GM04503 (cell line): ENCODE measurements at places on chromosomes 16 and 17.

DNA sequence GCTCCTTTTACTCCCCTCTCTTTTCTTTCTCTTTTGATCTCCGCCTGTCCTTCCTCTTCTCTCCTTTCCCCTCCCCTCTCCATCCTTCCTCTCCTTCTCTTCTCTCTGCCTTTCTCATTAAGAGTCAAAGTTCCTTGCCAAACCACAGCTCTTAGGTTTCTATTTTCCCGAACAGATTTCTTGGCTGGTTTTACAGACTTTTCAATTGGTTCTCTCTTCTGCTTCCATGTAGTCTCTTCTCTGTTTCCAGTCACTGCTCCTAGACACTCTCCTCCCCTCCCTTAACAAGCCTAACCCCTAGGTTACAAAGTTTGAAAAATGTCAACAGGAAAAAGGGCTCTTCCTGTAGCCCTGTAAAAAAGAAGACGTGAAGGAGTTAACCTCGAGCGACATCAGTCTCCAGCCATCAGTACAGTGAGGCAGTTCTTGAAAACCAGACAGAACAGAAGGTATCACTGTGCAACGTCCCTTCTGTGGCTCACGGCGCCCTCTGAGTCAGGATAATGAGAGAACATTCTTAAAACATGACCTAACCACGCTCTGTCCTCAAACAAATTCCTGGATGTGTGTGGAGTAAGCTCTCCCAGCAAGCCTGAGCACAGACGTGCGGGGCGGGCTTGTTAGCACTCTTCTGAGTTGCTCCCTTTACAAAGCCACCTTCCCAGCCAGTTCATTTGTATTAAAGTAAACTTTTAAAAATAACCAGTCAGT lies 11.6 kb upstream of the MARCHF10 start:
- peak; percentile 92 for DNase-seq

GRCh38 chr16:27446721-27447120 lies 44.7 kb downstream of the IL21R start:
- no peak for DNase-seq

DNA sequence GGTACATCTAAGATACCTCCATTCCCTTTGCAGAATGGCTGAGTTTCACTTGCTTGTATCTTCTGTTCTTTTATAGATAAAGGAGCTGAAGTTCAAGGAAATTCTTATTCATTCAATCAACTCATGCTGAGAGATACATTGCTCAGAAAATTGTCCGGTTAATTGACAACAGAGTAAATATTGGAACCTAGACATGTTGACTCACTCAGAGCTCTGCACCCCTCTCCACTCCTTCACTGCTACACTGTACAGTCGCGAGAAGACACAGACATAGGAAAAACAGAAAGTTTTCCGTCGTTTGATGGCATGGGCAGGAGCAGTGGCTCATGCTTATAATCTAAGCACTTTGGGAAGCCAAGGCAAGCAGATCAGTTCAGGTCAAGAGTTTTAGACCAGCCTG lies 690.5 kb upstream of the SOX9 start:
- no peak for DNase-seq

DNA sequence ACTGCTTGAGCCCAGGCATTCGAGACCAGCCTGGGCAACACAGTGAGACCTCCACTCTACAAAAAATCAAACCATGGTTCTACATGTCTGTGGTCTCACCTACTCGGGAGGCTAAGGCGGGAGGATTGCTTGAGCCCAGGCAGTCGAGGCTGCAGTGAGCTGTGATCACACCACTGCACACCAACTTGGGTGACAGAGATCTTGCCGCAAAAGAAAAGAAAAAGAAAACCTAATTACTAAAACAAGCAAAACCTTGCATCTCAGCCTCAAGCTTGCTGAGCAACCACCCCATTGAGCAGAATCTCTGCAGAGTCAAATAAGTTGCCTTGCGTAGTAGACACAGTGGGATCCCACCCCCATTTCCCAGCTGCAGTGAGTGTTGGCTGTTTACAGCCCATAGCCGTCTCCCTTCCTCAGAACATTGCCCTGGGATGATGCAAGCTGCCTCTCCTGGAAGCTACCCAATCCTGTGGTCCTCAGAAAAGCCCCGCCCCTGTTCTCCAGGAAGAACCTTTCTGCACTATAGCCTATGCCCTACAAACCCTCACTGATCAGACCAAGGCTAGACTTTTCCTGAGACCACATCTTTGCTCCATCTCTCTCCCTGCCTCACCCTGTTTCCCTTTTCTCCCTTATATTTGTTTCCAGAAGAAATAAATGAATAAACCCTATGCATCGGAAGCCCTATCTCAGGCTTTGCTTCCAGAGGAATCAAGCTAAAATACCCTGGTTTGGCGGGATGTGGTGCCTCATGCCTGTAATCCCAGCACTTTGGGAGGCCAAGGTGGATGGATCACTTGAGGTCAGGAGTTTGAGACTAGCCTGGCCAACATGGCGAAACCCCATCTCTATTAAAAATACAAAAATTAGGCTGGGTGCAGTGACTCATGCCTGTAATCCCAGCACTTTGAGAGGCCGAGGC lies 16.7 kb upstream of the ERN2 start:
- DNase-seq: no peak

DNA sequence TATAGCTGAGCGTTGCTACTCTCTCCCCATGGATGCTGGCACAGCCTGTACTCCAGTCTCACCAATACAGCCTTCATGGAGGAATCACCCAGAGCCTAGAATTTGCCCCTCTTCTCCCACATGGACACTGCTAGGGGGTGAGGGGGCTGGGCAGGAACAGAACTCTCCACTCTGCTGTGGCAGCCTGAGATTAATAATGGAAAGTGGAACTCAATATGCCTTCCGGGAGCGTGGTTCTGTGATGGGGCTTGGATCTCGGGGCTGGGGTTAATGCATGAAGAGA lies 1.2 kb downstream of the SLC9A5 start:
- no peak for DNase-seq

DNA sequence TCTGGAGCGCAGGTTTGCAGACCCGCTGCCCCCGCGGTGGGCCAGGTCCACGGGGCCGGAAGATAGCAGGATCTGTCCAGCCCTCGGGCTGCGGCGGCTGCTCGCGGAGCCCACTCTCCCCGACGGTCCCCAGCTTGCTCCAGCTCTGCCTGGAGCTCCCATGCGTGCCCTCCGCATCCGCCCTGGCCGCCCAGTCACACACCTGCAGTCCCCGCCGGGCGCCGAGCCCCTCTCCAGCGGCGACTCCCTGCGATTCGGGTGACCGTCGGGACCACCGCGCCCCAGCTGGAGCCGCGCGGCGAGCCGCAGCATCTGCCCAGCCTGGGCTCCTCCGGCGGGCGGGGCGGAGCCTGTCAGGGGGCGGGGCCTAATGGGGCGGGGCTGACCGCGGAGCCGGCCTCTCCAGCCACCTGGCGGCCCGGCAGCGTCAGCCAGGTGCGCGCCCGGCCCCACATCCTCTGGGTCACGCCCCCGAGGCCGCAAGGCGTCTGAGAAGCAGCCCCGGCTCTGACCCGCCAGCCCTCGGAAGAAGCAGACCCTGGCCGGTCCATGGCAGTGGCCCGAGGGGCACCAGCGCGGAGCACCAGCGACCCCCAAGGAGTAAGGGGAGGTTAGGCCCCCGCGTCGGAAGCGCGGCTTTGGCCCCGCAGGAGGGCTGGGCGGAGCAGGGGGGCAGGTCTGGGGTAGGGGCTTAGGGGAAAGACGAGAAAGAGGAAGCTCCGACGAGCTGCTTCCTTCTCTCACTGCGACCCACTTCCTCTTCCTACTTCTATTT lies at the start of gene PIK3R5:
PIK3R5 (minus strand) TSS at position 314 of the 775 bp plus-strand sequence. CDS start 54,213 bp downstream, outside the sequence.
- DNase-seq: no peak

DNA sequence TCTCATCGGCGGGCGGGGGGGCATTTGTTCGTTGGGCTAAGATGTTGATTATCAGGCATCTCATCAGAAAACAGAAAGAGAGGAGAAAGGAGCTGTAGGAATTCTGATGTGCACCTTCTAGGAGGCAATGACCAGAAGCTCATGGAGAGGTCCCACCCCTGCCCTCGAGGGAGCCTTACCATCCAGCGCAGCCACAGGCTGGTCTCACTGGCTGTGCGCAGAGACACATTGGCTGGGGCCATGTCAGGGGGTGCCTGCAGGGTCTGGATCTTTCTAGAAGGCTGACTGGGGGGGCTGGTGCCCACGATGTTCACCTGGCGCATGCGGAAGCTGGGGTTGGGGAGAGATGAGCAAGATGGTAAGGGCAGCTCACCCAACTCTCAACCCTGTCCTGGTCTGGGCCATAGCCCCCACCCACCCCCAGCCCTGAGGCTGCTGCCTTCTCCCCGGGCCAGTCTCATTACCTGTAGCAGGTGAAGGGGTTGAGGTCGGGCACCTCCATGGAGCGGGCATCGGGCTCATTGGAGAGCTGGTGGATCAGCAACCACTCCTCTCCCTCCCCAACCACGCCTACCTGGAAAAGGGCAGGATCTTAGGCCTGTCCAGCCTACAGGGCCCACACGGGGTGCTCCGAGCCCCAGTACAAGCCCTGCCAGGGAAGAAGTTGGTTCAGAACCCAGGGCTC lies 86.2 kb upstream of the CDC42EP4 start:
- DNase-seq: no peak

DNA sequence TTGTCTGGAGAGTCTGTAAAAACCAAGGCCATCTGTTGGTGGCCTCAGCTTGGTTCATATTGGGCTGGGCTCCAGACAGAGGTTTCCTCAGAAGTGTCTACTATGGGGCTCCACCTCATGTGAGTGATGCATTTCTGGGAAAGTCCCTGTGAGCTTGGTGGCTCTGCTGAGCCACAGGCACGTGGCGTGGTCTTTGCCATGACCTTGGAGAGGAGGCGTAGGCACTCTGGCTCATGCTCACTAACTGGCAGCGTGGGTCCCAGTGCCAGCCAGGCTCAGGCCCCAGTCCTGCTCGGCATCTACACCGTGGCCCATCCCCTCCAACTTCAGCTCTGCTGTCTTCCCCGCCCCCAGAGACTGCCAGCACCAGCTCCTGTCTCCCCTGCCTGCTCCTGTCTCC lies 10.7 kb upstream of the SMTNL2 start:
- DNase-seq: no peak
